ENCODE measurements at places on chromosomes 5 and 9.

DNA sequence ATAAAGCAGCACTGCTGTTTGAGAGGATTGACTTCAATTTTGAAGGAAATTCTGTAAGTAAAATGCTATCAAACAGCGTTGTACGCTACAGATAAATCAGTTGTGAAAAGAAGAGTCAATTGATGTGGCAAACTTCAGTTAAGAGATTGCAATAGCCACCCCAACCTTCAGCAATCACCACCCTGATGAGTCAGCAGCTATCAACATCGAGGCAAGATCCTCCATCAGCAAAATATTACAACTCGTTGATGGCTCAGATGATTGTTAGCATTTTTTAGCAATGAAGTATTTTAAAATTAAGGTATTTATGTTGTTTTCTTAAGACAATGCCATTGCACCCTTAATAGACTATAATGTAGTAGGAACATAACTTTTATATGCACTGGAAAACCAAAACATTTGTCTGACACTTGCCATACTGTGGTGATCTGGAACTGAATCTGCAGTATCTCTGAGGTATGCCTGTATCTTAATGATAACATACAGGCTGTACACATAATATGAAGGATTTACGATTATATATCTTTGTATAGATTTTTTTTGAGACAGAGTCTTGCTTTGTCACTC is 47.5 kb downstream of the VPS13A start:
- DNase-seq: peak; percentile 24

GRCh38 chr5:83913593-83913992 is 192.9 kb upstream of the HAPLN1 start:
- DNase-seq: no peak

- DNase-seq: no peak
Observed at GRCh38 chr9:136423432-136424146, 13.1 kb downstream of the PMPCA start.

- no peak for DNase-seq
Observed at GRCh38 chr5:14528115-14528514, 53.5 kb upstream of the OTULINL start.

DNA sequence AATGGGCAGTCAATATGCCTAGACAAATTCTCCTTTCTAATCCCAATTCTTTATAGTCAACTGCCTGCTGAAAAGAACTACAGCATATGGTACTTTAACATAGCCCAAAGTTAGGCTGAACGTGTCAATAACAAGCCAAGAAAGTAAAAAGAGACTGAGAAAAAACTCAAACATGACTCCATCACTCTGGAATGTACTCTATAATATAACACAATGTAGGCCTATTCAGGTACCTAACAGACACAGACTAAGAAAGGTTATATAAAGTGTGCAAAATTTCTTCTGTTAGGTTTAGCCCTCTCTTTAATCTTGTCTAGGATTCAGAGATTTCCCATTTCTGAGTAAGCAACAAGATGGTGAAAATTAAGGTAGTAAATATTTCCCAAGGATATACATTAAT is 209.7 kb upstream of the PRR16 start:
- no peak for DNase-seq

DNA sequence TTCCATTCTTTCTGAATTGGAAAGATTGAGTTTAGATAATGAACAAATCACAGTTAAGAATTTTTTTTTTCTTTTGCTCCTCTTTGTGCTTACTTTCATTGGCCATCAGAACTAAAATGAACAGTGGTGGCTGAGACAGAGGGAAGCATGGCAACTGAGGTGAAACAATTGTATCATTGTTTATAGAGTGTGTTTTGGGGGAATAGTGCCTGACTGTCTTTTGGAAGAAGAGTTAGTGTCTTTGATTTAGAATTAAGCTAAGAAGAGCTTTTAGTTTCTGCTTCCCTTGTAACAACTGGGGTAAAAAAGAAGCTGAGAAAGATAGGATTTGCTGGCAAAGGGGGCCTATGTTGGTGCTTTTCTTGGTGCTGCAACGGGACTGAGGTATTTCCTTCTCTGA is 24.0 kb downstream of the HSD17B4 start:
- no peak for DNase-seq

Data from AG09309 (cell line).